Activated T-cell treated with anti-CD3 and anti-CD28 coated beads, Interleukin-2, amount 50 U/mL, for 4 hours (primary cell): ENCODE measurements at places on chromosomes 13 and 19. TPM values are rescaled to one million over a fixed set of nuclear protein-coding genes. Genes with fewer than 3 reads are reported as not detected.

DNA sequence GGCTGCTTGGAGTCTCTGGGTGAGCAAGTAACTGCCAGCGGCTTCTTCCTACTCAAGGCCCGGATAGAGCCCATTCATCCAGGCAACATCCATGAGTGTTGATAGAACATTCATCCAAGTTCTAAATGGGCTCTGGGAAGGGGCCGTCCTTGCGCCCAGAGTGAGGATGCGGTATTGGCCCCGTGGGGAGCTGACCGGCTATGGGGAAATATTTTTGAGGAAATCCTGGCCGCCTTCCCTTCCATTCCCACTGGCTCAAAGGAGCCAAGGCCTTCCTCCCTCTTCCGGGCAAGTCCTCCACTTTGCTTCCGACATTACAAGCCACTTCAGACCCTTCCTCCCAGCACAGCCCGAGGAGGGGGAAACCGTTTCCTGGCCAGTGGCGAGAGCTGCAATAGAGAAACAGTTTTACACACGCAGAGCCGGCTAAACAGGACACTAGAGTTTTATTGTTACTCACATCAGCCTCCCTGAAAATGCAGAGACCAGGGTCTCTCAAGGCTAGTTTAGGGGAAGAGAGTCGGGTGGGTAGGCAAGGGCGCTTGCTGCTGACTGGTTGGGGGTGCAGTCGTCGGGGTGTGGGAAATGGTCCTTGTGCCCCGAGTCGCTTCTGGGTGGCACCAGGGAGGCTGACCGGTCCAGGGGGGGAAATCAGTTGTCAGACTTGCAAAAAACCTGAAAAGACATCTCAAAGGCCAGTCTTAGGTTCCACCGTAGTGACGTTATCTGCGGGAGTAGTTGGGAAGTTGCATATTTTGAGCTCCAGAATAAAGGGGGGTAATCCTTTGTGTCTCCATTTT is 37.5 kb downstream of the C13orf46 start:
- no peak for DNase-seq

DNA sequence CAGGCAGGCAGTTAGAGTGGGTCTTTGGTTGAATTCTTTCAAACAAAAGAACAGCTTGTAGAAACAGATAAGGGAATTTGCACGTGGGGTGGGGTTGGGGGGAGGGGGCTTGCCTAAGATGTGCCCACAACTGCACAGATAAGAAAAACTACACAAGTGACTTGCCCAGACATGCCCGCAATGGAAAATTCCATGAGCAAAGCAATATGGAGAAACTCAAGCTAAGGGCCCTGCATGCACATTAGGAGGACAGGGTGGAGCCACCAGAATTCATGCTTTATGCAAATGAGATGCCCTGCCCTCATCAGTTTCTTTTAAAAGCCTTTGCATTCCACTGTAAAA is 755.6 kb upstream of the MIR17HG start:
- no peak for DNase-seq

DNA sequence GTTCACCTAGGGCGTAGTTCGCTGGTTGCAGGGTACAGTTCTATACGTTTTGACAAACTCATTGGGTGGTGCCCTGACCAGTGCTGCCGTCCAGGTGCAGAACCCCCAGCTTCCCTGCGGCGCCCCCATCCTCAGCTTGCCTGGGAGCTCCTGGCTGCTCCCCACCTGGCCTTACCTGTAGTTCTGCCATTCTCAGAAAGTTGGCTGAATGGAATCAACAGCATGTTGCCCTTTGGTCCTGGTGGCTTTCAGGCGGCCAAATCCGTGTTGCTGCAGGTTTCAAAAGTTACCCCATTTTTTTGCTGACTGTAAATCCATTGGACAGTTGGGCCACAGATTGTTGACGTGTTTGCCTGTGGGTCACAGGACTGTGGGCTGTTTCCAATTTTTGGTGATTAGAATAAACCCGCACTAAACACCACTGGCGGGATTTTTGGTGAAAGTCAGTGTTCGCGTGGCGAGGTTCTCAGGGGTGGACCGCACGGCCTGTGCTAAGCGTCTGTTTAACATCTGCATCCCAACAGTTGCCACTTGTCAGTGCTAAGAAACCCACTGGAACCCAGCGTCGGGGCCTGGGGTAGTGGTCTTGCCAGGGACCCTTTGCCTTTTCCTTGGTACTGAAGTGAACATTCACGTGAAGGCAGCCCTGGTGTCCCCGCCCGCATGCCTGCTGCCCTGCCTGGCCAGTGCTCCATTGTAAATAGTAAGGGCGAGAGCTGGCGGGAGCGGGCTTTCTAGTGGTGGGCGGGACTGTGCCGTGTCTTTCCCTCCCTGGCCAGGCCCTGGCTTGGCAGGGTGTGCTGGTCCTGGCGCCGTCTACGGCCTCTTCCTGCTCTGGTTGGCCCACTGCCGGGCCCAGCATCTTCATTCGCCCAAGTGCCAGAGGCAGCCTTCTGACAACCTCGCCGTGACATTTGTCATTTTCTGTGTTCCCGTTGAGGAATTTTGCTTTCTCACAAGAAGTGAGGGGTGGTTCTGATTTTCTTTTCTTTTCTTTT is 3.3 kb downstream of the DOT1L start:
- no peak for DNase-seq

DNA sequence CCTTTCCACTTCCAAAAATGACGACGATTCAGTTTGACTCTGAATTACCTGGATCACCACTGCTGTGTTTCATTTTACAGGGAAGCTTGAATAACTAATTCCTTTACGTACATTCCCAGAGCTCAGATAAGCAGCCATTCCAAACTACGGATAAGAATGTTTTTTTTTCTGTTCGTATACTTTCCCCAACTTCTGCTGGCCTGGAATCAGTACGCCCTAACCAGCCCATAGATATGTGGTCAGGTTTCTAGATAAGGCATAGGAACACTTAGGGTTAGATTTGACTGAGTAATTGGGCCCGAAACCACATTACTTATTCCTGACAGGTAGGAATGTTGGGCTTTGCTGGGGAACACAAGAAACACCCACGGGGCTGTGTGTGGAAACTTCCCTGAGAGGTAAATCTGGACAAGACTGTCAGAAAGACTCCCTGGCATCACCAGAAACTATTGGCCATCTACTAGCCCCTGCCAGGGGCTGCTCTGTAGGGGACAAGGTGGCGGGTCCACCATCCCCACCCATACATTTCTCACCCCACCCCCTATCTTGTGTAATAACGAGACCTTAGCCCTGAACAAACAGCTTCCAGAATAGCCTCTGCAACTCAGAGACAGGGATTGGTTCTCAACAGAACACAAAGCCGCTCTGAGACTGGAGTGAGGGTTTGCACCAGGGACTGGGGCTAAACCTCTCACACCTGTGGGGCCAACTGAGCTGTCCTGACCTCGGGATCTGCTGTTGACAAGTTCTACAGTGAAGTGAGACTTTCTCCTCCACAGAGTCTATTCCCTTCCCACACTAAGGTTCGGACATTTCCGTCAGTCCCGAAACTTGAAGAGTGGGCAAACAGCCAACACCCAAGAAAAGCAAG is 15.6 kb downstream of the RHPN2 start:
- DNase-seq: no peak

GRCh38 chr13:48162217-48162616 is 67.3 kb upstream of the MED4 start:
- DNase-seq: no peak

DNA sequence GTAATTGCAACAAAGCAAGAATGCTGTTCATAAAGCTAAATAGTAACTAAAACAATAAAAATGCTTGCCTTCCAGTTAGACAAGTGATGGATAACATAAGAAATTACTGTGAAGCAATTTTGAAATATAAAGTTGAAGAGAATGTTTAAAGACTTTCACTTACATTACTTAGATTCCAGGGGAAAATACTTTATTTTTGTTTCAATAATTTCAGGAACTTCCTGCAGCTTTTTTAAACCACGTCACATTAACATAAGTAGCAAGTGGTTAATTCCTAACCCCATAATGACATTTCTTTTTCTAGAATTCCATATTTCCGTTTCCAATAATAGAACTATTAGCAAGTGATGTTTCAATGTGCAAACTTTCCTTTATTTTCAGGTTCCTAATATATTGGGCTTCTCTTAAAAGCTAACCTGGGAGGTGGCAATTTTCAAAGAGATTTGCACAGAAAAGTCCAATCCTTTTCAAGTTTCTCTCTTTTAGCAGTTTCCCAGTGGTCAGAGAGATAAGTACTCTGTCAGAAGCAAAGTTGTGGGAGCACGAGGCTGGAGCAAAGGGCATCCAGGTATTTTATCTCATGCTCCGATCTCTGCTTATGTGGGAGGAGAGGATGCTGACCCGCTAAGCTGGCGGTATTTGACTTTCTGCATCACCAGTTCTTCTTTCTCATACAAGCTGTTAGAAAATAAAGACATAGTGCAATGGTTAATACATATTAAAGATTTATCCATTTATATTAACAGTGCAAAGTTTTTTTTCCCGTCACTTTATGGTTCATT is 1025.3 kb downstream of the EFNB2 start:
- DNase-seq: no peak

GRCh38 chr13:33251131-33251661 is 34.4 kb downstream of the STARD13 start:
- no peak for DNase-seq

DNA sequence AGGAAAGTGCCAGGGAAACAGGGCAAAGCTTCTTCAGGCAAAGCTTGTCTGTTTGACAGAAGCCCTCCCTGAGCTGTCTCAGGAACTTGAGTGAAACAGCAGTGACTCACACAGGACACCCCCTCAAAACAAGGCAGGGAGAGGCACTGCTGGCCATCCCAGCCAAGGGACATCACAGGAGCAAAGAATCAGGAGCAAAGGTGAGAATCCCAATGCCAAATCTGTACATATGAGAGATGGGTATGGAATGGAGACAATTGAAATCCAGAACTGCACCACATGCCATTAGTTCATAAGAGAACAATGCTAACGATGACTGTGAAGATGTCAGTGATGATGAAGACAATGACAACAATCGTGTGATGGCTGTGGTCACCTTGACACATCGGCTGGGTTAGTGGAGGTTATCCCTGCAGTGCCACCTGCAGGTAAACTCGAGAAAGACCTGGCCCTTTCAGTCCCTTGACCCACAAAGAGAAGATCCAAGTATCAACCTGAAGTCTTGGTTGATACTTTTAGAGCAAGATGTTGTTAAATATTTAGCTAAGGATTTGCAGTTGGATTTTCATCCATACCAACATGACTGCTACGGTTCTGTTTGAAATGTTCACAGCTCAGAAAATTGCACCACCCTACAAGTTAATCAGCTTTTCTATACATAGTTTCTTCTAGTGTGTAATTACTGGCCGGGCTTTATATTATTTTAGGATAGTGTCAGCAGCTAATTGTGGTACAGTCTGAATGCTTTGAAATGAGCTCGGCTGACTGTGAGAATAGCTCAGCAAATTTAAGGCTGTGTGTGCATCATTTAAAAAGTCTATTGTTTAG is 42.0 kb upstream of the IPO5 start:
- no peak for DNase-seq

DNA sequence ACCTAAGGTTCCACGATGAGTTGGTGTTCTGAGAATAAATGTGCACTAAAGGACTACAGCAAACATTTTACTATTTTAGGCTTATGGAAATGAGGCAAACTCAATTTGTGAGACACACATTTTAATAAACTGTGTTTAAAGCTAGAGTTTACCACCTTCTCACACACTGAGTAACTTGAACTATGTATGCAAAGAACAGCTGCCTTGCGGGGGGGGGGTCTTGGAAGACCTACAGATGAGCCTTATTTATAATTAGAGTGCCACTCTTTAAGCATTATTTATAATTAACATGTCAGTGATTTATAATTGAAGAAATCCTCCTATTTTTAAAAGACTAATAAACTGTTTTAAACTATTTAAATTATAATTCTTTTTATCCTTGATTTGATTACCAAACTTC is 300.4 kb downstream of the DLEU7 start:
- no peak for DNase-seq

- no peak for DNase-seq
Measured at GRCh38 chr19:18292462-18292809, 11.0 kb upstream of the JUND start.

DNA sequence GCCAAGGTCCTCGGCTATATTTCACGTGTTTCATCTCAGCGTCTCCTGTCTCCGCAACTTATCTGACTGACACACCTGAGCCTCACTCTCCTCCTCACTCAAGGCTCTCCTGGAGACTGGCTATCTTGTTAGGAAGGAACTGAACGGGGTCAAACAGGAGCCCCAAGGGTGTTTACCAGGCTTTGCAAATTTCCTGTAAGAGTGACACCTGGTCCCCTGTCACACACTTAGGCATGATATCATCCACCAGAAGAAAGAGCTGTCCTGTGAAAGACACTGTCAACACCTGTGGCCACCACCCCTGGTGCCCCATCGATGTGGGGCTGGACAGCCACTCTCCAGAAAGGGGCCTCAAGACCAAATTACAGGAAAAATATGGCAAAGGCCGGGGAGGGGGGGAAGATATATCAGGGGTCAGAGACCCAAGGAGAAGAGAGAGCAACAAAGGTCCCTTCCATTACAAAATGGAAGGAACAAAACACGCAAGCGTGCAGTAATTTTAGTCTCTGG is 2.9 kb downstream of the CD70 start:
- no peak for DNase-seq

- DNase-seq: no peak
Measured at GRCh38 chr19:14503285-14503684, 7.4 kb upstream of the GIPC1 start.

GRCh38 chr13:75633285-75633684 is 2.8 kb upstream of the LMO7 start:
- DNase-seq: no peak

- DNase-seq: no peak
Measured at GRCh38 chr13:33845572-33846302, 27.8 kb downstream of the RFC3 start.

- no peak for DNase-seq
Measured at GRCh38 chr13:82878536-82878935, 1003.7 kb downstream of the SLITRK1 start.

DNA sequence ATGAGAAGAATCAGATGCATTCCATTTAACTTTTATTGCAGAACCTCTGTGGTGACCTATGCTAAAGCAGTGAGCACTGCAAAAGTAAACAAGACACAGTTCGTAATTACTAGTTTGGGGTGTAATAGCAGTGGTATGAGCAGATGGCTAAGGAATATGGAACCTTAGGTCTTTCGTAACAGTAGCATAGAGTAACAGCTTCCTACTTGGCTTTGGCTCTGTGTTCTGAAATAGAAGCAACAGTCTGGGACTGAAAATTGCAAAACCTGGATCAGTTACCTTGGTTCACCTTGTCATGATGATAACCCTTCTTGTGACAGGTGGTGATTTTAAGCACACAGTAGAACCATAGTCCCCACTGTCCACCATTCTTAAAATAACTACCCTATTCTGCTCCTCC is 303.4 kb downstream of the GPC6 start:
- DNase-seq: no peak

ZNF579 gene
- total RNA-seq: 11.0 TPM

KLK14 gene
- total RNA-seq: 1.4 TPM

RXFP2 gene
- total RNA-seq: not detected

KLC3 gene
- total RNA-seq: not detected

NOVA2 gene
- total RNA-seq: not detected

CTXN1 gene
- 0.71 TPM for total RNA-seq

DGKH gene
- 5.1 TPM for total RNA-seq

SHISA7 gene
- total RNA-seq: not detected

ANKRD24 gene
- total RNA-seq: 0.25 TPM

BICRA gene
- total RNA-seq: 11.9 TPM
